ENCODE measurements at places on chromosomes 3 and 15.

DNA sequence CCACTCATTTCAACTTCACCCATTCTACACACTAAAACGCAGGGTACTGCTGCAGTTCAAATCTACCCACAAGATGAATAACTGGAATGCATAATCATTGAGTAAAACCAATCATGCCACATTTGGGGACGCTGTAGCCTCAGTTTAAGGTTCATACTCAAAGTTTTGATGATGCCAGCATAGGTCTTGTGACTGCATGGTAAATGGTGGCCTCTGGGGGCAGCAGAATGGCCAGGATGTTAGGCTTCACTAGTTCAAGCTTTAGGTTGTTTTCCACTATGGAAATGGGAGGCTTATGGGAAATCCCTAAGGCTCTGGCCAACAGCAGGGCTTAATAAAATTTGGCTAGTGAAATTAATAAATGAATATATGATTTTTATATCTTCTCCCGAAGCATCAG, 104.3 kb upstream of the TSC22D2 start:
- peaks cover 19% of the 10 kb centered on the region for H3K4me1 ChIP-seq
- H3K27ac ChIP-seq, result no peak overlapping the region
- DNase-seq, result no peak
- no peaks in the 10 kb centered on the region for H3K36me3 ChIP-seq

DNA sequence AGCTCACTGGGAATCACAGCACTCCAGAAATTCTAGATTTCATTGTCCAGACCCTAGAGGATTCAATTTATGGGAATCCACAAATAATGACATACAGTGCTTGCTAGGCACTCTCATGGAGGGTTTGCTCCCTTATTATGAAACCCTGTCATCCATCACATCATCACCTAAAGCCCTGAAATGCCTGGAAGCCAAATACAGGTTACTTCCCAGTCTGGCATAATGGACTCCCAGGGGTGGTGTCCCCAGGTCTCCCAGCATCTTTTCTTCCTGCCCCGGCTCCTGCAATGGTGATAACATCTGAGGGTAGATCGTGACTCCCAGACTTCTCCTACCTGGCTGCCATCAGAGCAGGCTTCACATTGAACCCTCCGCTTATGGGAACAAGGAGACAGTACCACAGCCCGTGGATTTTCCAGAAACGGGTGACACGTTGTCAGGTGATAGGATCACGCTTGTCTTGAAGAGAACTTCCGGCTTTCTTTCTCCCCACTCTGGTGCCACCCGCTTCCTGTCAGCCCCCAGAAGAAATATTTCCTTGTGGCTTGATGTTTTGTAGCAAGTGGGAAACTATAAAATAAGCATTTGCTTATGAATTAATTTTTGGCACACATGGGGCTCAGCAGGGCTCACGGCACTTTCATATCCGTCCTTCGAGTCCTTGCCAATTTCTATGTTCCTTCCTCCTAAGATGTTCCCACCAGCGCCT, 238.7 kb upstream of the BHLHE40 start:
- H3K4me1 ChIP-seq, result peaks cover 25% of the 10 kb centered on the region
- H3K27me3 ChIP-seq, result no peaks in the 10 kb centered on the region
- no peak overlapping the region for H3K4me3 ChIP-seq
- DNase-seq, result no peak
- peak overlapping the region; percentile 83 for H3K27ac ChIP-seq

DNA sequence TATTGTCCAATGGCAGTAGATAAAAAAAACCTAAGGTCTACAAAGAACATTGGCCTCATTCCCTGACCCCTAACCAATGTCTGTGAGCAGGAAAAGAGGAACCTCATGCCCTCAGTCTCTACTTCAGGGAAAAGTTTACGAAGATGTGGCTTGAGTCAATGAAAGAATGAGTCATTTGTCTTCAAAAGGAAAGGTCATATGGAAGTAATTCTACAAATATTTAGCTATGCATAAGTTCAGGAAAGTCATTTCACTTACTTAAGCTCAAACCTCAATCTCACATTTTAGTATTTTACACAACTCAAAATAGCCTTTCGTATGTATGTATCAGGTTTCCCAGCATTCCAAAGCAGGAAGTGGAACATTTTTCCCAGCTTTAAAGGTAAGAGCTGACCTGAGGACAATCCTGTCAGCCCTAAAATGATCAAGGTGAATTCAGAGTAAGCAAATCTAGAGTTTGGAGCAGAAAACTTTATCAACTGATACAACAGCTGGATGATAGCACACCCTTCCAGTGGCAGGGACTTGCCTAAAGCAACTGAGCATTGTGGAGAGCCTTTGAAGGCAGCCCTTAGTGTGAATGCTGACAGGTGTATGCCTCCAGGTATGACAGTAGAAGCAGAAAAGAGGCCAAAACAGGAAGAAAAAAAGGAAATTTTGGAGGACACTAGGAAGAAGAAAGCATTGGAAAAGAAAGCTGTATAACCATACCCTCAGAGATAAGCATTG, 53.9 kb upstream of the ACKR4 start:
- H3K36me3 ChIP-seq, result peaks cover 23% of the 10 kb centered on the region
- peak; percentile 9 for DNase-seq
- H3K4me1 ChIP-seq, result no peaks in the 10 kb centered on the region
- H3K27ac ChIP-seq, result no peak overlapping the region

- DNase-seq, result no peak
- no peak overlapping the region for H3K27ac ChIP-seq
- no peaks in the 10 kb centered on the region for H3K4me1 ChIP-seq
- no peak overlapping the region for H3K4me3 ChIP-seq
- no peaks in the 10 kb centered on the region for H3K27me3 ChIP-seq
- no peaks in the 10 kb centered on the region for H3K36me3 ChIP-seq
Observed at GRCh38 chr3:152786977-152787681, 47.8 kb upstream of the P2RY1 start.

DNA sequence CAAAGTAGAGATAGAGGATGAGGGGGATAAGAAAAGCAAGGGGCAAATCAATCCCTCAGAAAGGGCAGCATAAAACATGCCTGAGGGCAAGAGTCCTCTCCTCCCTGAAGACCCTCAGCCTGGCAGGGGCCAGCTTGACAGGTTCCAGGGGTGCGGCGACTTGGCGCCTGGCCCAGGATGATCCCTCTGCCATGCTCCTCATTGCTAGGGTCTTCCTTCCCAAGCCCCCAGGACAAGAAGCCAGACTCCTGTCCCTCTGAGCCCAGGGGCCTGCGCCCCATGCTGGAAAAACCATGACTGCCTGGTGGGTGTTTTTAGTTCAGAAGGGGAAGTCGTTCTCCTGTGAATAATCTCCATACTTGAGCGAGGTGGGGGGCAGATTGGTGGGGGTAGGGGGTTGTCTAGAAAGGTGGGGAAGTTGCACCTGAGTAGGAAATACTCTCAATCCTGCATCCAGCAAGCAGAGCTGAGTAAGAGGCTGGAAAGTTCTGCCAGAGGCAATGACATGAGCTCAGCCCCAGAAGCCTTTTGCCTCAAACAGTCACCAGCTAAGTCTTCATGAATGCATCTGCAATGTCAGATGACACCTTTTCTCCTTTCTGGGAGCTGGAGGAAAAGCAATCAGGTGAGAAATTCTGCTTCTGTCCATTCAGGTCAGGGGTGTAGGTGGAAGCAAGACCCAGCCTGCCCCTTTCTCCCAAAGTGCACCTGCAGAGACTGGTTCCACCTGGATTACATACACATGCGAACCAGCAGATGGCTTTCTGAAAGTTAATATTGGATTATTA, 18.3 kb downstream of the SLC12A8 start:
- H3K36me3 ChIP-seq, result peaks cover 20% of the 10 kb centered on the region
- no peak overlapping the region for H3K4me3 ChIP-seq
- no peak for DNase-seq
- no peaks in the 10 kb centered on the region for H3K27me3 ChIP-seq
- no peak overlapping the region for H3K27ac ChIP-seq

- H3K36me3 ChIP-seq, result no peaks in the 10 kb centered on the region
- no peak overlapping the region for H3K27ac ChIP-seq
- H3K27me3 ChIP-seq, result no peaks in the 10 kb centered on the region
- DNase-seq, result no peak
- H3K4me1 ChIP-seq, result no peaks in the 10 kb centered on the region
Observed at GRCh38 chr3:51304230-51304629, 80.9 kb upstream of the MANF start.

- no peaks in the 10 kb centered on the region for H3K27me3 ChIP-seq
- no peak for DNase-seq
- peaks cover 68% of the 10 kb centered on the region for H3K4me1 ChIP-seq
- H3K27ac ChIP-seq, result peak overlapping the region; percentile 34
Observed at GRCh38 chr15:74782259-74783071, 585 bp downstream of the CSK start.

DNA sequence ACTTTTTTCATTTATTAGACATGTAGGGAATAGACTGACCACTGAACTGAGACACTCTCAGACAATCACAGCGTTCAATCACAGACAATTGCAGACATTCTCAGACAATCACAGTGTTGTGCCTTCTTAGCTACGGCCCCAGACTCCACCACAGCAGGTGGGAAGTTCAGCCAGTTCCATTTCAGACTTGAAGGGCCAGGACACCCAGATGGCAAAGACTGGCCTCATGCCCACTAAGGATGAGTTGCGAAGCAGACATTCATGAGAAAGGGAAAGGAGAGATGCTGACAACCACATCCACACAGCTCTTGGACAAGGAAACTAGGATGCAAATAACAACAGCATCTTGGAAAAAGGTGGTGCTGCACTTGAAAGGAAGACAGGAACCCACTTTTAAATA, 21.9 kb upstream of the ALDH1L1 start:
- no peak overlapping the region for H3K27ac ChIP-seq
- DNase-seq, result no peak
- H3K4me3 ChIP-seq, result no peak overlapping the region
- H3K27me3 ChIP-seq, result no peaks in the 10 kb centered on the region

- no peaks in the 10 kb centered on the region for H3K27me3 ChIP-seq
- no peak overlapping the region for H3K4me3 ChIP-seq
- no peaks in the 10 kb centered on the region for H3K4me1 ChIP-seq
- peaks cover 66% of the 10 kb centered on the region for H3K36me3 ChIP-seq
- H3K27ac ChIP-seq, result no peak overlapping the region
Observed at GRCh38 chr15:62739507-62739906, 303.0 kb upstream of the TPM1 start.

- H3K36me3 ChIP-seq, result no peaks in the 10 kb centered on the region
- H3K27ac ChIP-seq, result no peak overlapping the region
- DNase-seq, result no peak
- no peaks in the 10 kb centered on the region for H3K4me1 ChIP-seq
- H3K4me3 ChIP-seq, result no peak overlapping the region
Observed at GRCh38 chr3:188082450-188082849, 71.5 kb upstream of the LPP start.

GRCh38 chr3:127771746-127772145, 50.6 kb downstream of the MGLL start:
- H3K4me3 ChIP-seq, result no peak overlapping the region
- H3K4me1 ChIP-seq, result peaks cover 6% of the 10 kb centered on the region
- H3K27me3 ChIP-seq, result no peaks in the 10 kb centered on the region
- DNase-seq, result no peak
- no peaks in the 10 kb centered on the region for H3K36me3 ChIP-seq

GRCh38 chr15:53216036-53216435, 425.9 kb upstream of the ONECUT1 start:
- H3K36me3 ChIP-seq, result no peaks in the 10 kb centered on the region
- no peak overlapping the region for H3K27ac ChIP-seq
- no peak overlapping the region for H3K4me3 ChIP-seq
- no peak for DNase-seq
- H3K27me3 ChIP-seq, result no peaks in the 10 kb centered on the region

DNA sequence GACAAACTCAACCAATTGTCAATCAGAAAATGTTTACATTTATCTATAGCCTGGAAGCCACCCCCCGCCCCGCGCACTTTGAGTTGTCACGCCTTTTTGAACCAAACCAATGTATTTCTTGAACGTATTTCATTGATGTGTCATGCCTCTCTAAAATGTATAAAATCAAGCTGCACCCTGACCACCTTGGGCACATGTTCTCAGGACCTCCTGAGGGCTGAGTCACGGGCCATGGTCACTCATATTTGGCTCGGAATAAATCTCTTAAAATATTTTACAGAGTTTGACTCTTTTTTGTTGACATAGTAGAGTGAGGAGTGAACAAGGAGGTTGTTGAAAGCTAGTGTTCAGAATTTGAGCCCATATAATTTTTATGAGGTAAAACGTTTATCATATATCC, 6.5 kb downstream of the MCTP2 start:
- DNase-seq, result no peak
- H3K27me3 ChIP-seq, result no peaks in the 10 kb centered on the region
- no peak overlapping the region for H3K27ac ChIP-seq
- no peak overlapping the region for H3K4me3 ChIP-seq

GRCh38 chr3:109631897-109632296, 294.6 kb upstream of the DPPA4 start:
- no peak overlapping the region for H3K4me3 ChIP-seq
- no peaks in the 10 kb centered on the region for H3K27me3 ChIP-seq
- no peak for DNase-seq

DNA sequence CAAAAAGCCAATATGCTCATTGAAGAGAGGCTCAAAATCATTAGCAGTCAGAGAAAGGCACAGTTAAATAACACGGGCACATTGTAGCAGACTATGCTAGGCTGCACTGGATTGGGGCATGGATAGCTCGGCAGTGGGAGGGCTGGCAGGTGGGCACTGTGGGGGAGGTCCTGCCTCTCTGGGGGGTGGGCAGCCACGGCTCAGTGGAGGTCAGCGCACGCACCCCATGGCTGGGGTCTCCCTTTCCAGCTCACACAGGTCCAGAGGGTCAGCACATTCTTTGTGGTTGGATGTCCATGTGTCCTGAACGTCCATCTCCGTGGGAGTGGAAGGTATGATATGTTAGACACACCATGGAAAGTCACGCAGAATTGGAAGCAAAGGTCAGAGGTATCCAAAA, 18.4 kb upstream of the MGLL start:
- no peaks in the 10 kb centered on the region for H3K27me3 ChIP-seq
- H3K4me1 ChIP-seq, result peaks cover 10% of the 10 kb centered on the region
- H3K4me3 ChIP-seq, result no peak overlapping the region

- no peaks in the 10 kb centered on the region for H3K27me3 ChIP-seq
- DNase-seq, result no peak
- no peaks in the 10 kb centered on the region for H3K4me1 ChIP-seq
- H3K4me3 ChIP-seq, result no peak overlapping the region
Observed at GRCh38 chr3:869734-870133, 223.1 kb upstream of the CNTN6 start.

DNA sequence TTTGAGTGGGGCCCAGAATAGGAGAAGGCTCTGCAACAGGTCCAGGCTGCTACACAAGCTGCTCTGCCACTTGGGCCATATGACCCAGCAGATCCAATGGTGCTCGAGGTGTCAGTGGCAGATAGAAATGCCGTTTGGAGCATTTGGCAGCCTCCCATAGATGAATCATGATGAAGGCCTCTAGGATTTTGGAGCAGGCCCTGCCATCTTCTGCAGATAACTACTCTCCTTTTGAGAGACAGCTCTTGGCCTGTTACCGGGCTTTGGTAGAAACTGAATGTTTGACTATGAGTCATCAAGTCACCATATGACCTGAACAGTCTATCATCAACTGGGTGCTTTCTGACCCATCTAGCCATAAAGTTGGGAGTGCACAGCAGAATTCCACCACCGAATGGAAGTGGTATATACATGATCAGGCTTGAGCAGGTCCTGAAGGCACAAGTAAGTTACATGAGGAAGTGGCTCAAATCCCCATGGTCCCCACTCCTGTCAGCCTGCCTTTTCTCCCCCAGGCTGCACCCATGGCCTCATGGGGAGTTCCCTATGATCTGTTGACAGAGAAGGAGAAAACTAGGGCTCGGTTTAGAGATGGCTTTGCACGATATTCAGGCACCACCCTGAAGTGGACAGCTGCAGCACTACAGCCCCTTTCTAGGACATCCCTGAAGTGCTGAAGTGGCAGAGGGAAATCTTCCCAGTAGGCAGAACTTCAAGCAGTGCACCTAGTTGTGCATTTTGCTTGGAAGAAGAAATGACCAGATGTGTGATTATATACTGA, 971.4 kb downstream of the MCTP2 start:
- H3K4me3 ChIP-seq, result no peak overlapping the region
- no peaks in the 10 kb centered on the region for H3K27me3 ChIP-seq
- H3K4me1 ChIP-seq, result no peaks in the 10 kb centered on the region
- H3K27ac ChIP-seq, result no peak overlapping the region
- H3K36me3 ChIP-seq, result no peaks in the 10 kb centered on the region

Data from large intestine (tissue), 12 donors.